ENCODE measurements at places on chromosomes 12 and 14.

- DNase-seq, result no peak
These were observed 675 bp upstream of the SCARB1 start for GRCh38 chr12:124864326-124864752.

GRCh38 chr14:68337279-68337678, 455.6 kb downstream of the ZFP36L1 start:
- DNase-seq, result no peak

GRCh38 chr12:98329589-98329988, 185.8 kb upstream of the TMPO start:
- DNase-seq, result no peak

DNA sequence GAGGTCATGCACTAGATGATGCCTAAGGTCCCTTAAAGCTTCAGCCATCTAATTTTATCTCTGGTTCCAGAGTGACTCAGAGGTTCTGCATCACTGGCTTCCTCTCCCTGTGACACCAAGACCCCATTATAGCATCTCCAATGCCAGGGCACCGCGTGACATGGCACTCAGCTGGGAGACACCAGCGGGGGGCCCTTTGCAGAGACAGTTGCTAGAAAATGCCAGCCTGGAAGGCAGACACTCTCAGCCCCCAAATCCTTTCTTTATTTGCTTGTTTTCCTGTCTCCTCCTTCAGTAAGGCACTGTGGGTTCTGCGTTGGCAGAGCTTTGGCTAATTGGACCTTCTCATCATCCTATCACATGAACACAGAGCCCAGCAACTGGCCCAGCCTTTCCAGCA, 123.5 kb upstream of the VRK1 start:
- no peak for DNase-seq

GRCh38 chr12:48119834-48120195, 651 bp downstream of the PFKM start:
- peak; percentile 21 for DNase-seq

GRCh38 chr14:36069535-36069900, 107.0 kb downstream of the PTCSC3 start:
- peak; percentile 23 for DNase-seq

DNA sequence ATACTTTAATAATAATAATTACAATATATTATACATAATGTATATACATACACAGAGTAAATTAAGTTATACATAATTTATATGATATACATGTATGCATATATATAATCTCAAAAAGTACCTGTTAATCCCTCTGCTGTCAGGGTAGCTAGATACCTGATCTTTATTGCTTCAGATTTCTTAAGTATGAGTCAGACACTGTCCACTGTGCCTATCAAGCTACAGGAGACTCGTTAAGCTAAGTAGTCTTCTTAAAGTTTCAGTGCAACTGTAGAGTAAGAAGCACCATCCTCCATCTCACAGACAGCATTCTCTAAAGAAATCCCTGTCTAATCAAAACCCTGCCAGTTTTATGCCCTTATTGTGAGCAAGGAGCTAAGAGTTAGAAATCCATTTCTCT, 428.7 kb downstream of the RERGL start:
- no peak for DNase-seq

DNA sequence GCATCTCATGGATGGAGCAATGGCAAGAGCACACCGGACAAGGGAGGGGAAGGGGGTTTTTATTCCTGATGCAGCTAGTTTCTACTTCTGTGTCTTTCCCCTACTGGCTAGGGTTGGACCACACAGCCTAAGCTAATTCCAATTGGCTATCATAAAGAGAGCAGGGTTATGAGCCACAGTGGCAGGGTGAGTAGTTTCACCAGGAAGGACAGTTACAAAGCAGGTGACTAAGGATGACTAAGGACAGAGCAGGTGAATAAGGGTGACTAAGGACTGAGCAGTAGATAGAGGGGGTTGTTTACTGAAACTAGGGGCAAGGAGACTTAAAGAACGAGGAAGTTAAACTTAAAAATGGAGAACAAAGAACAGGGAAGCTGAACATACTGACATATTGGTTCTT, 321.4 kb upstream of the SEL1L start:
- DNase-seq, result no peak

DNA sequence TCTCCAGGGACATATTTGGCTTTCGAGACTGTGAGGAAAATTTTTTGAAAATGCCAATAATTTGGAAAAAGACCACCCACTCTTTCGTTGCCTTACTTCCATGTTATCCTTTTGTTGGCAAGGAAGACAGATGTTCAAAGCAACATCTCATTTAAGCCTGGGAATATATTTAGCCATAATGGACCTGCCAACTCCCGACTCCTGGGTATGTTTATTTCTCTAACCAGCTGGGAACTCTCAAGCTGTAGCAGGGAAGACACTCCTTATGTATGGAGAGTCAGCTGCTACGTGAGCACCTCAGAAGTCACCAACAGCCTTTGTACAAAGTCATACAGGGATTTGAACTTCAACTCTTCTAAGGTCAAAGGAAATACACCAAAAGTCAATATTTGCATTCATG, 96.5 kb upstream of the DAAM1 start:
- no peak for DNase-seq

DNA sequence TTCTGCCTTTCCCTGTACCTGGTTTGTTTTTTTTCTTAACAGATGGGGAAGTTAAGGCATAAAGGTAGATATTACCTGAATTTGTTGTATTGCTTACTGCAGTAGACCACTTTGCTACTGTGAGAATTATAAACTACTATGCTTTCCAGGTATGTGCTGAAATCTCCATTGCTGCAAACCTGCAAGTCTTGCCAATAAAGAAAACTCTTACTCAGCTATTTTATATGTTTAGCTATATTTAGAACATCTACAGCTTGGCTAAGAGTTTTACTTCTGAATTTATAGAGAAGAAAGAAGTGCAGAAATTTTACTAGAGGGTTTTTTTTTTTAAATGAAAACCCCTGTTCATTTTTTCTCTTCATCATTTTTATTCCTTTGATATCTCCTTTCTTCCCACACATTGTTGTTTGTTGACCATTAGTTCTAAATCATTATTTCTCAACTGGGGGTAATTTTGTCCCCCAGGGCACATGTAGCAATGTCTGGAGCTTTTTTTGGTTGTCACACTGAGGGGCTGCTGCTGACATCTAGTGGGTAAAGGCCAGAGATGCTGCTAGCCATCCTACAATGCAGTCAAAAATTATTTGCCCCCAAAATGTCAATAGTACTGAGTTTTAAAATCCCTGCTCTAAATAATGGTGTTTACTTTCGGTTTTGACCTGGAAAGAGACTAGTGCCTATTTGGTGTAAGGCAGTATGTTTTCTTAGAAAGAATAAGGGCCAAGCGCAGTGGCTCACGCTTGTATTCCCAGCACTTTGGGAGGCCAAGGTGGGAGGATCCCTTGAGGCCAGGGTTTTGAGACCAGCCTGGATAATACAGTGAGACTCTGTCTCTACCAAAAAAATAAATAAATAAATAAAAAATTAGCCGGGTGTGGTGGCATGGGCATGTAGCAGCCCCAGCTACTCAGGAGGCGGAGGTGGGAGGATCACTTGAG, 48.6 kb downstream of the PCNX1 start:
- DNase-seq, result no peak

All from head of caudate nucleus (tissue), 42 donors.